Astrocyte of the hippocampus (primary cell): ENCODE measurements at places on chromosomes 7 and 10.

GRCh38 chr7:110894111-110894510, 196.8 kb upstream of the LRRN3 start:
- DNase-seq = no peak

DNA sequence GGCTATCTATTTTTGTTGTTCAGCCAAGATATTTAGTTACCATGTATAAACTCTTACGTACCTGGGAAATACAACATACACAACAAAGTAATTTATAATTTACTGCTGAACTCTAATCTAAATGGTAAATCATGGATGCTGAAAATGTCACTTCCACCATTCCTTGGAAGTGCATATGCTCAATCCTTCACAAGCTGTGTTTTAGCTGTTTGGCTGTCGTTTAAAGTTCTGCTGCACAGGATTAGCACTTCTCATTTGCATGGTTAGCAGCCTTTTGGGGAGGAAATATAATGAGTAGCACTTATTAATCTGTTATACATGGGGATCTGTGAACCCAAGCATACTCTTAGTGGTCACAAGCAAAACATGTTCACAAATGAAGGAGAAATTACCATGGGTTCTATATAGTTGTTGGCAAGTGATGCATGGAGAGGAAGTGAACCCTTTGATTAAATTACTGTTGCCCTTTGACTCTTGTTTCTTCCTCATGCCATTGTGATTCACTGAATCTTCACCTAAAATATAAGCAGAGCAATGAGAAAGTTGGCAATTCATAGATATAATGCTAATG, 18.5 kb downstream of the PIK3CG start:
- DNase-seq = no peak

DNA sequence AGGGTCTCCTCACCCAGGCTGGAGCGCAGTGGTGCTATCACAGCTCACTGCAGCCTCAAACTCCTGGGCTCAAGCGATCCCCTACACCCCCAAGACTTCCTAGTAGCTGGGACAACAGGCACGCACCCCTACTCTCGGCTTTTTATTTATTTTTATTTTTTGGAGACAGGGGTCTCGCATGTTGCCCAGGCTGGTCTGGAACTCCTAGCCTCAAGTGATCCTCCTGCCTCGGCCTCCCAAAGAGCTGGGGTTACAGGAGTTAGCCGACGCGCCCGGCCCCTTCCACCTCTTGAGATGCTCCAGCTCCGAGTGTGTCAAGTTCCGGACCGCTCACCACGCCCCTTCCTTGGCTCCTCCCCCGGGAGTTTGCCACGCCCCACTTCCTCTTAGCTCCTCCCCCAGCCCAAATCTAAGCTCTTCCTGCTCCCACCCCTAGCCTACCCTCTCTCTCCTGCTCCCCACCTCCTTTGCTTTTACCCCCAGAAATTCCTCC, 6.3 kb downstream of the NAT16 start:
- DNase-seq = peak; percentile 50

DNA sequence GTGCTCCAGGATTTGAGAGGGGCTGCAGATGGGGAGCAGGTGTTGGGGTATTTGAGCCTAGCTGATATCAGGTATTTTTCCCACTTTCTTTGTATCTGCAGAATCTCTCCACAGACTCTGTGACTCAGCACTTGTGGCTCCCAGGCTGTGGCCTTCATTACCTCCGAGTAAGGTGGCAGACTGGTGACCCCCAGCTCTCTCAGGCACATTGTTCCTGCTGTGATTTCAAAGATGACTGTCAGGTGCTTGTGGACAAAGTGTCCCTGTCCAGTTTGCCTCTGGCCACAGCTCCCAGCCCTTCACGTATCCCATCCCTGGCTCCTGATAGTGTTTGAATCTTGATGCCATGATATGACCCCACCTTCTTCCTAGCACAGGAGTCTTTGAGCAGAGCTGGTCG, 396.8 kb upstream of the PODXL start:
- no peak for DNase-seq

DNA sequence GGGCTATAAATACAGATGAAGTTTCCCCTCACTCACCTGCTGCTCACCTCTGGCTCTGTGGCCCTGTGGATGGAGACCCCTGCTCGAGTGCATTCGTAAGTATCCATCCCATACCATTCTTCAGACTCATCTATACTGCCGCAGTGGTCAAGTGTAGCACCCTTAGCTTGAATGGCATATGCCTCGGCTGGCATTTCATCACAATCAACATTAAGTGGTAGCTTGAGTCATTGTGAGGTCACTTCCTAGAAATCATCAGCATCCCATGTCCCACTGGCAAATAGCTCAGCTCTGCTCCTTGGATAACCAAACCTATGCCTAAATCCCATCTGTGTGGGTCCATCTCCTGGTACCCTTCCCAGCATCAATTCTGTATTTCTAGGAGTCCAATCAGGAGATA, 38.2 kb downstream of the MDH2 start:
- DNase-seq = no peak

DNA sequence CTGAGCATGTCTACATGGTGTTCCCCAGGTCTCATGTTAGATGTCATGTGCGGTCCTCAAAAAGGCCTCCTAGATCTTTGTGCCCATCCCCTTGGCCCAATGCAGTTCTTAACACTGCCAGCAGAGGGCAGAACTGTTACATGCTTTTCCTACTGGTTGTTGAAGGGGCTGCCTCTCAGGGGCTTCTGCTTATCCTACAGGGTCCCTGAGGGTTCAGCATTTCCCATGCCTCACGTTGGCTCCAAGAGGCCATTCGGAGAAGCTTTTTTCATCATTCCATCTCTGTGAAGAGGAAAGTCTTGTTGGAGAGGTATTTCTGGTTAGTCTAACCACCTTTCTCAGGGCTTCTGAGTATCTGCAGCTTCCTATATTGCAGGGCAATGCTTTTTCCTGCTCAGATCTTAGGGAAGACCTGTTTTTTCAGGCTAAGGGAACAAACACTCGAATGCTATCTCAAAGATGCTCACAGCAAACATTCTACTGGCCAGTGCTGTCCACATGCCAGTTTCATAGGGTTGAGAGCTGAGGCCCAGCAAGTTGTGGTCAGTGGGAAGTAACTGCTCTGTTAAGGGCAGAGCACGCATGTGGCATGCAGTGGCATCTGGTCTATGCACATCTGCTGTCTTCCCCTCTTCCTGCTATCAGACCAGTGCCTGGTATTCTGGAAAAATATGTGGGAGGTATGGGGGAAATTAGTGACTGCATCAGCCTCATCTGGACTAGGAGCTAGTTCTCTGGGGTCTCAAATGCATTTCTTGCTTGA, 31.5 kb downstream of the MBL2 start:
- peak; percentile 37 for DNase-seq

- DNase-seq = no peak
Observed at GRCh38 chr7:53602817-53603418, 567.5 kb downstream of the POM121L12 start.

DNA sequence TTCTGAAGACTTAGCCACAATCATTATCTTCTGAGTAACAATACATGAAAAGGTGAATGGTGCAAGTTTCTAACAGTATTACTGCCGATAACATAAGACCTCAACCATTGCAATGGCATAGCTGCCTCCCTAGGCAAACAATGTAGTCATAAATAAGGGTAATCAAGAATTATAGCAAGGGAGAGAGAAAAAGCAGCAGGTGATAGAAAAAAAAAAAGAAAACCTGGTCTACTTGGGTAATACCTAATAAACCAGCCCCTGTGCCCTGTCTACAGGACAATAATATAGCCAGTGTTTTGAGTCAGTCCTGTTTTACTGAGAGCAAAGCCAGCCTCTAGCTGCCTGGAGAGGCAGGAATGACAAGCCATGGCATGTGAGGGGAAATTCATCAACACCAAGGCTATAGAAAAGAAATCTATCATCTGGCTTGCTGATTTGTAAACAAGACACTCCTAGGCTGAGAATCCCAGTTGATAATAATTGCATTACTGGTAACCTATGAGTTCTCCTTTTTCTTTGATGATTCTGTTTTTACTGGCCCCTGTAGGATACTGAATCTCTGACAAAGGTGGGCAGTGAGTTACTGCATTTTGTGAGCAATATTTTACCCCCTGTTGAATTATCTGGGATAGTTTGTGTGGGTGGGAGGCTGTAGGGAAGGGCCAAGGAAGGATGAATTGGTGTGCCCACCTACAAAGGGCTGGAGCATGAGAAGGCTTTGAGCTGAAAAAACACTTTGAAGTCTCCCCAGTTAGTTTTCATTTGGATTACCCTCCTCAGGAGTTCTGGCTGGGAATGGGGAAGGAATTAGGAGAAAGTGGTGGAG, 1.7 kb upstream of the WEE2 start:
- DNase-seq = no peak
